ENCODE measurements at places on chromosomes 5 and 9.

DNA sequence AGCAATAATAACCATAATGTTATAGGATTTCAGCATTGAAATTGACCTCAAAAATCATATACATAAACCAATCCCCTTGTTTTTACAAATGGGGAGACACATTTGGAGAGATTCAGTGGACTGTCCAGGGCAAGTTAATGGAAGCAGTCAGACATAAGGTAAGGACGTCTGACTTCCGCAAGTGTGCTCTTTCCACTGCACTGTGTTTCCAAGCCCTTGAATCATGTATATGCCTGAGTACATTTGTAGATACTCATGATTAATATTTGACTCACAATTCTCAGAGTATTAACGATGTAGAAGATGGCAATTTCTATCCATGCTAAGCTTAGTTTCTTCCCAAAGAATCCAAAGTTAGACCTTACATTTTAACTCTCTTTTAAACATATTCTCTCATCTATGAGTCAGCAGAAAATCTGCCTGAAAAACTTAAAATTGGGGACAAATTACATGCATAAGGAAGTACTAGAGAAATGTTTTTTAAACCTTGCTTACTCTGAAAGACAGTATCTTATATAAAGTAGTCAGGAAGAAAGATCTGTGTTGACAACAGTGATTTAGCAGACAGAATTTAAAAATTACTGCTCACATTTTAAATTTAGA, 165.3 kb downstream of the NFIB start:
- no peaks in the 10 kb centered on the region for H3K36me3 ChIP-seq
- peaks cover 18% of the 10 kb centered on the region for H3K4me1 ChIP-seq
- no peaks in the 10 kb centered on the region for H3K27me3 ChIP-seq
- H3K4me3 ChIP-seq = no peak overlapping the region

- no peaks in the 10 kb centered on the region for H3K27me3 ChIP-seq
- no peak overlapping the region for H3K27ac ChIP-seq
- H3K36me3 ChIP-seq = no peaks in the 10 kb centered on the region
- no peak overlapping the region for H3K4me3 ChIP-seq
- DNase-seq = no peak
- peaks cover 31% of the 10 kb centered on the region for H3K4me1 ChIP-seq
These were observed 3.0 kb downstream of the DENND1A start for GRCh38 chr9:123926941-123927340.

GRCh38 chr5:148991566-148991965, 71.3 kb downstream of the SH3TC2 start:
- H3K27me3 ChIP-seq = no peaks in the 10 kb centered on the region
- H3K36me3 ChIP-seq = no peaks in the 10 kb centered on the region

GRCh38 chr9:83523684-83524083, 14.5 kb downstream of the FRMD3 start:
- H3K4me1 ChIP-seq = peaks cover 25% of the 10 kb centered on the region

DNA sequence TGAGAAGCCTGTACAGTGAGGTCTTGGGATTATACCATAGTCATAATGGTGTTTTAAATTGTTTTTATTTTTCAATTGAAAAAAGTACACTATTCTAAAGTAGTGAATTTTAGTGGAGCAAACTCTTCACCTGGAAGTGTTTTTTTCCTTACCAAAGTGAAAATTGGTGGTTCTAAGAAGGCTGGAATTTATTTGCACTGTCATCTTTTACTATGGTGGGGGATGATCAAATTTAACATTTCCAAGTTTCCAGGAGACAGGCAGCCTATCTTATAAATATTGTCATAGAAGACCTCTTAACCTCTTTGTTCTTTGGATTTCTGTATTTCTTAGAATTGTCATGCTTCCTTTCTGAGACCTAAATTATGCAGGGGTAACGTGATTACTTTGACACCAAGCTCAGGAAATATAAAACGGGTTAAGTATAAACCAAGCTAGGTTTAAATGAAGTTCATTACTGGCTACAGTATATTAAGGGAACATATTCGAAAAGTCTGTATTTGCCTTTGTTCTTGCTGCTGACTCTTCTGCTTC, 20.2 kb downstream of the NDFIP1 start:
- H3K4me3 ChIP-seq = no peak overlapping the region
- H3K27ac ChIP-seq = no peak overlapping the region
